ENCODE measurements at places on chromosomes 2 and 18. TPM values are rescaled to one million over a fixed set of nuclear protein-coding genes. Genes with fewer than 3 reads are reported as not detected.

TTN gene
- total RNA-seq = 30.8 TPM

ACVR1C gene
- total RNA-seq = 2.3 TPM

CRACDL gene
- 29.1 TPM for total RNA-seq

ZNF396 gene
- 3.7 TPM for total RNA-seq

NBAS gene
- total RNA-seq = 79.7 TPM

AOX1 gene
- 29.4 TPM for total RNA-seq

SLC9A2 gene
- 9.4 TPM for total RNA-seq

RBMS1 gene
- total RNA-seq = 26.8 TPM

FBXO36 gene
- total RNA-seq = 7.1 TPM

ANO7 gene
- total RNA-seq = 2.5 TPM

GYPC gene
- 9.9 TPM for total RNA-seq

KCNG2 gene
- total RNA-seq = 7.6 TPM

MC5R gene
- 0.74 TPM for total RNA-seq

SERPINB10 gene
- not detected for total RNA-seq

MBD2 gene
- total RNA-seq = 59.1 TPM

SESTD1 gene
- total RNA-seq = 56.1 TPM

FAM210A gene
- 24.5 TPM for total RNA-seq

GALR1 gene
- 0.43 TPM for total RNA-seq

ERFE gene
- total RNA-seq = 9.5 TPM

PLEK gene
- total RNA-seq = 1.7 TPM

NPAS2 gene
- total RNA-seq = 64.2 TPM

DYNAP gene
- total RNA-seq = not detected

NYAP2 gene
- total RNA-seq = 0.24 TPM

SEMA4F gene
- 14.3 TPM for total RNA-seq

FAM237A gene
- not detected for total RNA-seq

ADRA2B gene
- total RNA-seq = 2.6 TPM

PLCL1 gene
- total RNA-seq = 2.4 TPM

HEATR5B gene
- total RNA-seq = 41.6 TPM

HOXD11 gene
- total RNA-seq = 0.62 TPM

CD28 gene
- total RNA-seq = 0.24 TPM

ZNF397 gene
- total RNA-seq = 32.2 TPM

LCT gene
- 0.47 TPM for total RNA-seq

LYPD1 gene
- 1.3 TPM for total RNA-seq

CHRND gene
- total RNA-seq = 0.56 TPM

IGFBP2 gene
- total RNA-seq = 118 TPM

ESPNL gene
- 7.5 TPM for total RNA-seq
